Right ventricle myocardium inferior (tissue), 1 donor: ENCODE measurements at places on chromosomes 6 and 20. TPM values are rescaled to one million over a fixed set of nuclear protein-coding genes. Genes with fewer than 3 reads are reported as not detected.

GRCh38 chr6:7636151-7636550 lies 46.2 kb downstream of the SNRNP48 start:
- no peak for DNase-seq

DNA sequence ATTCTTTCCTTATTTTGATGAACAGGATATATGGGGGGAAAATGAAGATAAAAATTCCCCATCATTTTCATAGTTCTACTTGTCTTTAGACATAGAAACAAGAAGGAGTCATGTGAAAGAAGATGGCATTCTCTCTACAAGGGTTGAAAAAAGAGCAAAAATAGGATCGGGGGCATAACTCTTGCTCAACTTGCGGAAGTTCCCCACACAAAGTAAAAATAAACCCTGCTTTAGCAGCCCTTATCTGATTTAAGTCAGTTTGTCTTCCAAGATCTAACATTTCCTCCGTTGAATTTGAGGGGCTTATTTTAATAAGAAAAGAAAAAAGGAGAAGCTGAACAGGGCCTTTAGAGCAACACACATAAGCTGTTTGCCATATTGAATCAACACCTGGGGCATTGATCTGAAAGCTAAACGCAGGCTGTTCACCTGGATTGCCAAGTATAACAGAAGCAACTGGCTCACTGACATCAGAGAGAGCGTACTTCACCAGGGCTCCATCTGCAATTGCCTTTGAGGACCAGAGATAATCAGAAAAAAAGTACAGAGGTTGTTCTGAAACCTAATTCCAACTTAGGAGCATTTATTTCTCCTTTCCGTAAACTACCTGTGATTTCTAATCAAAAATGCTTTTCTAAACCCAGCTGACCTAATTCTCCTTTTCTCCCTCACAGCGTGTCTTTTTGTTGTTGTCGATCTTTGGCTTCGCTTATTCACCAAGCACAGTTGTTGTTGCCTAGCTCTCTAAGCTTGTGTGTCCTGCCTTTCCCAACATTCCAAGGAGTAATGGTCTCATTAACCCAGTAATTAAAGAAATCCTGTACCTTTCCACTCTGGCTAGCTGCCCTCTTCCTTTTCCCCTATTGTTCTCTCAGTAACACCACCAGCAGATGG lies 568.0 kb downstream of the KIF16B start:
- DNase-seq = no peak

DNA sequence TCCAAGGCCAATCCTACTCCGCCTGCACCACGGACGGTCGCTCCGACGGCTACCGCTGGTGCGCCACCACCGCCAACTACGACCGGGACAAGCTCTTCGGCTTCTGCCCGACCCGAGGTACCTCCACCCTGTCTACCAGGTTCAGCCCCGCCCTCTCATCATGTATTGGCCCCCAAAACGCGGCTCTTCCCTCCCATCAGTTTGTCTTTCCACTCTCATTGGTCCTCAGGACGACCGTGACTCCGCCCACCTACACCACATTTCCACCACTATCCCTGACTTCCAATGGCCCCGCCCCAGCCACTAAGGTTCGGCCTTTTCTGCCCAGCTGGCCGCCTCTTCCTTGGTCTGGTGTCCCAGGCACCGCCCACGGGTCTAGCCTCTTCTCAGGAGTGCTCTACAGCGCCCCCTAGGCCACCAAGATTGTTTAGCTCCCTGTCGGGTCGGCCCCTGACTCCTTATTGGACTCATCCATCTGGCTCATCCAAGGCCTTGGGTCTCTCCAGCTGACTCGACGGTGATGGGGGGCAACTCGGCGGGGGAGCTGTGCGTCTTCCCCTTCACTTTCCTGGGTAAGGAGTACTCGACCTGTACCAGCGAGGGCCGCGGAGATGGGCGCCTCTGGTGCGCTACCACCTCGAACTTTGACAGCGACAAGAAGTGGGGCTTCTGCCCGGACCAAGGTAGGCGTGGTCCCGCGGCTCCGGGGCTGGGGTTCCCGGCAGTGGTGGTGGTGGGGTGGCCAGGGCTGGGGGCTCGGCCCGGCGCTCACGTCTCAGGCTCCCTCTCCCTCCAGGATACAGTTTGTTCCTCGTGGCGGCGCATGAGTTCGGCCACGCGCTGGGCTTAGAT lies 3.1 kb downstream of the MMP9 start:
- DNase-seq = peak; percentile 93

GRCh38 chr6:109999740-110000139 lies 21.6 kb downstream of the GPR6 start:
- no peak for DNase-seq

DNA sequence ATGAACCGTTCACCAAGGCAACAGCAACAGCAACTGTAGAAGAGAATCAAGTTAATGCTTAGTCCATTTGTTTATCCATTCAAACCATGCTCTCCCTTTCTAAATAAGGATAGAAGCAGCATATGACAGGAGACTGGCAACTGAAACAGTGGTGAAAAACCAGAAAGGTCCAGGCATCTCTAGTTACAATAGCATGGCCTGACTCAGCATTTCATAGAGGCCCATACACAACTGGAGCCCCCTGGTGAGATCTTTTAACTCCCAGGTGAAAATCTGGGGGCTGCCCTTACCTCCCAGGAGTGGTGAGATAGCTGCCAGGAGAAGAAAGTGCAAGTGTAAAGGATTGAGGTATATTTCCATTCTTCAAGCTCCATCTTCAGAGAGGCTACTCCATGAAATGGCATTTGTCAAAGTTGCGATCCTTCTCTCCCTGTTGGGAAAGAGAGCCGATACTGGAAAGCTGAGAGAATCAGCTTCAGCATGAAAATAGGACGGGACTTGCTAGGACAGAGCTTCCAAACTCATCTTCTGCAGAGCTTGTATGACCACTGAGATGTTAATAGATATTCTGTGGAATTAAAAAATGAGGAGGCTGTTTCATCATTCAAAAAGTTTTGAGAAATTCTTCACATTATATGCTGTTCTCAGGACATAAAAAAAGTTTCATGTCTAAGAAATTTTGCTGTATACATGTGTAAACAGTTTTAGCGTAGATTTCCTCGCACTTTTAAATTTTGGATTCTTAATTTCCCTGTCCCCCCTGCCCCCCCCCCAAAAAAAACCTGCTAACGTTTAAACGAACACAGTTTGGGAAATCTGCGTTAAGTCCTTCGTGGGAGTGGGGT lies 10.9 kb upstream of the SLC2A12 start:
- no peak for DNase-seq

- no peak for DNase-seq
Observed at GRCh38 chr6:56459030-56459805, 183.5 kb downstream of the DST start.

DNA sequence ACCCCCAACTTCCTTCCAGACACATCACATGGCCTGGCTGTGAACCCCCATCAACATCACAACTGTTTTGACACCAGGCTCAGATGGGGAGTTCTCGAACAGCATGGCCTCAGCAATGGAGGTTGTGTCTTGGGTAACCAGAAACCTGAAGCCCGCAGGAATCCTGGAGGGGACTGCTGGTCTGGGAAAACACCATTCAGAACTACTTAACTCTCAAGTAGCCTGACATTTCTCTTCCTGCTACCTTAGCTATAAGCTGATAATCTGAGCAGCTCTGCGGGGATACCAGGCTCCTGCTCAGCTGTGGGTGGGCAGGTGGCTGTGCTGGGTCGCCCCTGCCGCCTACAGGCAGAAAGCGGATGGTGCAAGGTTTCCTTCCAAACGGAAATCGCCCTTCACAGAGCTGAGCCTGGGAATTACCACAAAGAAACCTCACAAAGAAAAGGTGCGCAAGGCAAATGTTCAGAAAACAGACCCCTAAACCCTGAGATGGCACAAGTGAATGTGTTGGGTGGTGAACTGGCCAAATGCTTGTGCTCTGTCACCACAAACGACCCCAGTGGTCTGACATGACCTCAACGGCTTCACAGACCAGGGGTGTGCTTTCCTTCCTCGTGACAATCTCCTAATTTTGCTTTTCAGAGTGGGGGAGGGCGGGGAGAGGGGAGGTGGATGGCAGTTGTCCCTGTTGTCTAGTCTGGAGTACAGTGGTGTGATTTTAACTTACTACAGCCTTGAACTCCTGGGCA lies 29.5 kb downstream of the SNX5 start:
- DNase-seq = peak; percentile 77

SLC25A27 gene
- 11.1 TPM for total RNA-seq
